Thoracic aorta (tissue), 2 donors: ENCODE measurements at places on chromosomes 3 and 15. TPM values are rescaled to one million over a fixed set of nuclear protein-coding genes. Genes with fewer than 3 reads are reported as not detected.

- DNase-seq: no peak
Measured at GRCh38 chr3:14862661-14863230, 44.0 kb downstream of the FGD5 start.

- no peak for DNase-seq
Measured at GRCh38 chr15:33584797-33585196, 274.0 kb downstream of the RYR3 start.

DNA sequence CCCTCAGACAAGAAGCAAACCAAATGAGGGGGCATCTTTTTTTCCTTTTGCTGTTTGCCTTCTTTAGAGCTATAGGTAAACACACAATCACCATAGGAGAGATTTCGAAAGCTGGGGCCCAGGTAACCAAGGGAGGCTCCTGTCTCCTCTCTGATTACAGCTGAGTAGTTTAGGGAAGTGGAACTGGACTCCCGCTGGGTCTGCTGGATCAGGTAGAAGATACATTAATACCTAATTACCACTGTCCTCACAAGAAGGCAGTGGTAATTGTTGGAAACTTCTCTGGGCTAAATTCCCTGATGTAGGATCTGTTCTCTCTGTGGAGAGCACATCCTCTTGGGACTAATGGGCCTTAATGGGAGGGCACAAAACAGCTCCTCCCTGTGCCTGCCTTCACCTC, 32.7 kb downstream of the HDC start:
- no peak for DNase-seq

GRCh38 chr3:131091768-131092167, 65.1 kb downstream of the NEK11 start:
- DNase-seq: no peak

- no peak for DNase-seq
Measured at GRCh38 chr3:46708401-46709156, 7.4 kb downstream of the TMIE start.

GRCh38 chr3:126945171-126945721, 37.7 kb upstream of the PLXNA1 start:
- DNase-seq: no peak

- no peak for DNase-seq
Measured at GRCh38 chr3:73602170-73602569, 22.6 kb downstream of the PDZRN3 start.

DNA sequence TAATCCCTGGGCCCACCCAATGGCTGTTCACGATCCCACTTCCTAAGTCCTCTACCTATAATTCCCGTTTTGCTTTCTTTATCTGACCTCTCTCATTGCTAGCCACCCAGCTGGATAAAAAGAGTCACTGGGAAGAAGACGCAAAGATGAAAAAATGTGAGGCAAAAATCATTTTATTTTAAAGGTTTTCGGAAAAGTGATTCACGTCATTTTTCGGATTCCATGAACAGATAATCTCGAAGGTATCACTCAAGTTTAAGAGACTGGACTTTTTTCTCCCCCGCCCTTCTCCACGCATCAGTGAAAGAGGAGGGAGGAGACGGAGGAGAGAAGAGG, 266.6 kb downstream of the CGGBP1 start:
- DNase-seq: no peak

DNA sequence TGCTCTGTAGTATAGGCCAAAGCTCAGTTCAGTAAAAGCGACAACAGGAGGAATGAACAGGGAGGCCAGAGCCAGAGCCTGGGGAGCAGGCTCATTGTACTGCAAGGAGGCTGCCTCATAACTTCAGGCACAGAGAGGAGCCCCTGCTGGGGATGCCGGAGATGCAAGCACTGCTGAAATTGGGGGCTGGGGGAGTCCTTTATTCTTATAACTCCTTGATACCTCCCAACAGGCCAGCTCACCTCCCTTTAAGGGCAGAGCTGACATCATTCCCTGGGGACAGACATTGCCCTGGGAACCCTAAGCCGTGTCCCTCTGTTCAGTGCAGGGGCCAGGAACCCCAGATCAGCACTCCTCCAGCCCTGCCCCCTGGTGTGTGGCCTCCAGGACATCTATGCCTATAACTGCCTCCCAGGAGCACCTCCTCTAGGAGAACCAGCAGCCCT, 83.8 kb upstream of the MRPS22 start:
- DNase-seq: no peak

The TIGIT gene
- total RNA-seq: 0.14 TPM
